ENCODE measurements at places on chromosomes 2 and 18. TPM values are rescaled to one million over a fixed set of nuclear protein-coding genes. Genes with fewer than 3 reads are reported as not detected.
A peak's percentile ranks its signal among the peaks of the same experiment; 100 is the strongest.

INO80C gene
- total RNA-seq, result 29.5 TPM

- no peak for DNase-seq
Measured at GRCh38 chr2:219279916-219280516, 850 bp downstream of the DNAJB2 start.

KLHL30 gene
- not detected for total RNA-seq

DNA sequence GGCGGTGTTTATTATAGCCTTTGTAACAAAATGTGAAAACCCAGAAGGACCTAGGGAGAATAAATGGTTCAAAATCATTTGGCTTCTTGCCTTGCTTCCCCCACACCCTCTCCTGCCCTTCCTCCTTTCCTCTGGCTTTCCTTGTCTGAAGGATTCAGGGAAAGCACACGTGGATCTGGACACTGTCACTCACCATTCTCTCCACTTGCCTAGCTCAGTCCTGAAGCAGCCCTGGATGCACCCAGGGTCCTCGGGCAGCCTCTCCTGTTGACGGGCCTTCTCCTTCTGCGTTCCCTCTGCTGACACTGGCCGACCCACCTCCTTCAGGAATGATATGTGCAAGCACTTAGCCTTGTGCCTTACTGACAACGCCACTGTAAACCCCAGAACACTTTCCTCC lies 68.4 kb downstream of the FAM210A start:
- no peak for DNase-seq

CCDC121 gene
- 1.4 TPM for total RNA-seq

GRCh38 chr18:24108641-24109040 lies 30.2 kb upstream of the CABYR start:
- no peak for DNase-seq

GRCh38 chr2:232340171-232340935 lies 38.2 kb upstream of the ALPP start:
- DNase-seq, result no peak

MEP1B gene
- total RNA-seq, result not detected

APOB gene
- total RNA-seq, result not detected

DNA sequence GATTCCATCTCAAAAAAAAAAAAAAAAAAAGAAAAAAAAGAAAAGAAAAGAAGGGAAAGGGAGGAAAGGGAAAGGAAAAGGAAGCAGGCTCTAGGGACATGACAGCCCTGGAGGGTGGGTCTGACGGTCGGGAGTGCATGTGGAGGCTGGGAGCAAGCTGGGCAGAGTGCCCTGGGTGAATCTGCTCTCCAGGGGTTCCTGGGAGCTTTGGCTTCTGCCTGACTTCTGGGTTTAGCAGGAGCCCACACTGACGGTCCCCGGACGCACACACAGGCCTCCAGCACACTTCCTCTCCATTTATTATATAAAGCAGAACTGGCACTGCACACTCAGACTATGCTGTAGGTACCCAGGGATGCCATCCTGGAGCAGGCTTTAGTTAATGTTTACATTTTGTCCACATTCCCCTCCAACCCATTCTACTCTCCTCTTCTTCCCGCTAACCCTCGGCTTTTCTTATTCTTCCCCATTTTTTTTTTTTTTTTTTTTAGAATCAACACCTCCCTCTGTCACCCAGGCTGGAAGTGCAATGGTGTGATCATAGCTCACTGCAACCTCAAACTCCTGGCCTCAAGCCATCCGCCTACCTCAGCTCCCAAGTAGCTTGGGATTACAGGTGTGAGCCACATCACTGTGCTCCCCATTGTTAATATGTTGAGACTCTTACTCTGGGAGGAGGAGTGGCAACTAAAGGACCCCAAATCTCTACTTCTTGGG lies 151.1 kb upstream of the SLC1A4 start:
- no peak for DNase-seq

GRCh38 chr2:189751080-189751658 lies 11.4 kb downstream of the OSGEPL1 start:
- peak; percentile 31 for DNase-seq

GRCh38 chr18:12287684-12288402 lies 20.2 kb upstream of the TUBB6 start:
- DNase-seq, result no peak

NT5DC4 gene
- total RNA-seq, result not detected

GRCh38 chr2:61575447-61575859 lies 37.3 kb upstream of the XPO1 start:
- DNase-seq, result no peak

GRCh38 chr2:204135752-204136151 lies 199.2 kb downstream of the ICOS start:
- no peak for DNase-seq

- no peak for DNase-seq
Measured at GRCh38 chr2:126849486-126849885, 49.2 kb upstream of the TEX51 start.

DNA sequence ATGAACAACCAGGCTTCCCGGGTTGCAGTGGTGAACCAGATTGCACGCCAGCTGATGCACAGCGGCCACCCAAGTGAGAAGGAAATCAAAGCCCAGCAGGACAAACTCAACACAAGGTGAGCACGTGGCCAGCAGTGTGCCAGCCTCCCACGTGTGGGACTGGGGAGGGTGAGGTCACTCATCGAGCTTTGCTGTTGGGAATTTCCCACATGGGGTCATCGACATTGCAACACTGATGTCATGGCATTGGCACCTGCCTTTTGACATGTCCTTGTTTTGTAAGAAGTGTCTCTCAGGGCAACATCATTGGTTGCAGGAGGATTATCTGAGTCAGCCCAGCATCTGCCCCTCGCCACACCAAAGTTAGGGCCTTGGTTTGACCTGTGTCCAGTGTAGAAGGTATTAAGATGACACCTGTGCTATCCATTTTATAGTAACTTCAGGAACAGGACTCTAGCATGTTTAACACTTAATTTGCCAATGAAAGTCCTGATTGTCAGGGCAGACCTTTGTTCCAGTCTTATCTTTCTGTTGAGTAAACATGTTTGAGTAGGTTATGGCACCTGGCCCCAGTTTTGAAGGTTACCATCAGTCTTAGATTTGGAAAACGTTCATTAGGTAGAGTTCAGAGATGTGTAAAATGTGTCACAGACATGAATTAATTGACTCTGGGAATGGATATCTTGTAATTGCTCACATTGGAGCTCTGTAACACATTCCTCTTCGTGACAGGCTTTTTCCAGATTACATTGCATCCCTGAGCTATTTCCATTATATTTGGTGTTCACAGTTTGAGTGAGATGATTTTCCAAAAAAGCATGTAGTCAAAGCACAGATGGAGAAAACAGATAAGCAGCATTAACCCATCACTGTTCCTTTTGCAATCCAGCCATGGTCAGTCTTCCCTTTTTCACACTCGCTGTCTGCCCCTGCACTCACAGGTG lies 93.3 kb upstream of the EML6 start:
- DNase-seq, result no peak

TEKT4 gene
- not detected for total RNA-seq

KYNU gene
- not detected for total RNA-seq

GRCh38 chr2:156652691-156653090 lies 216.5 kb downstream of the GPD2 start:
- no peak for DNase-seq

- DNase-seq, result peak; percentile 17
Measured at GRCh38 chr18:49459404-49460171, 857 bp downstream of the DYM start.

INHBB gene
- not detected for total RNA-seq

GRCh38 chr18:23259701-23260681 lies 124.7 kb downstream of the CABLES1 start:
- DNase-seq, result no peak

LYPD6B gene
- total RNA-seq, result not detected

UGT1A6 gene
- not detected for total RNA-seq

GNLY gene
- 17.3 TPM for total RNA-seq

AQP4 gene
- not detected for total RNA-seq

POTEI gene
- not detected for total RNA-seq

GALNT3 gene
- 3.5 TPM for total RNA-seq

DNA sequence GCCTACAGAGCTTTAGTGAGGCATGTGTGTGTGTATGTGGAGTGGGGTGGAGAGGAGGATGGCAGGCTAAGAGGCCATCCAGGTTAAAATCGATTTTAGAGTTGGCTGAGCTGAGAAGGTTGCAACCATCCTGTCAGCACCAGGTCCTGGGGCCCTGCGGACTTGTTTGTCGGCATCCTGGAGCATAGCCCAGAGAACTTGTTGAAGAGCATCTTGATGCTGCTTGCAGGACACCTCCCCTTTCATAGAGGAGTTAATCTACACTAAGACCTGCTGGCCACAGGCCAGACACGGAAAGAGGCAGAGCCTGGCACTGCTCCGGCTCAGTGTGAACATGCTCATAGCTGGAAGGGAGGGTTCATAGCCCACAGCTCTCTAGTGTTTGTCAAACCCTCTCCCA lies 72.1 kb upstream of the RGPD5 start:
- DNase-seq, result no peak

DNA sequence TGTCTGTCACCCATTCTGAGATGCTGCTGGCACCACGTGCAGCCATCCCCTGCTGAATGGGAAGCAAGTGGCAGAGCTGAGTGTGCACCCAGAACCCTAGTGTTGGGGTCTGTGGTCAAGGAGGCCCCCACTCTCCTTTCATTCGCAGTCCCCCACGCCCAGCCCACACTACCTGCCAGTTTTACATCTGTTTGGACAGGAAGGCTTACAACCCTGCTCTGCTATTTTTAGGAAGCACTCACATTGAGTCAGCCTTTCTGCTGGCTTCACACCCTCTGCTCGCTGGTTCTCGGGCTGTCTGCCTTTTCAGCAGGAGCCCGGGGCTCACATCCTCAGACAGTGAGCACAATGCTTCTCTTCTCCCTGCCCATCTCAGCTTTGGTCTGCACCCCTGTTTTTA lies 10.7 kb upstream of the ADCY3 start:
- DNase-seq, result no peak

DQX1 gene
- 0.76 TPM for total RNA-seq

- no peak for DNase-seq
Measured at GRCh38 chr2:67346718-67347407, 50.3 kb upstream of the ETAA1 start.

Data from T-cell (primary cell).